ENCODE measurements at places on chromosomes 2 and 18. TPM values are rescaled to one million over a fixed set of nuclear protein-coding genes. Genes with fewer than 3 reads are reported as not detected.
A peak's percentile ranks its signal among the peaks of the same experiment; 100 is the strongest.

DNA sequence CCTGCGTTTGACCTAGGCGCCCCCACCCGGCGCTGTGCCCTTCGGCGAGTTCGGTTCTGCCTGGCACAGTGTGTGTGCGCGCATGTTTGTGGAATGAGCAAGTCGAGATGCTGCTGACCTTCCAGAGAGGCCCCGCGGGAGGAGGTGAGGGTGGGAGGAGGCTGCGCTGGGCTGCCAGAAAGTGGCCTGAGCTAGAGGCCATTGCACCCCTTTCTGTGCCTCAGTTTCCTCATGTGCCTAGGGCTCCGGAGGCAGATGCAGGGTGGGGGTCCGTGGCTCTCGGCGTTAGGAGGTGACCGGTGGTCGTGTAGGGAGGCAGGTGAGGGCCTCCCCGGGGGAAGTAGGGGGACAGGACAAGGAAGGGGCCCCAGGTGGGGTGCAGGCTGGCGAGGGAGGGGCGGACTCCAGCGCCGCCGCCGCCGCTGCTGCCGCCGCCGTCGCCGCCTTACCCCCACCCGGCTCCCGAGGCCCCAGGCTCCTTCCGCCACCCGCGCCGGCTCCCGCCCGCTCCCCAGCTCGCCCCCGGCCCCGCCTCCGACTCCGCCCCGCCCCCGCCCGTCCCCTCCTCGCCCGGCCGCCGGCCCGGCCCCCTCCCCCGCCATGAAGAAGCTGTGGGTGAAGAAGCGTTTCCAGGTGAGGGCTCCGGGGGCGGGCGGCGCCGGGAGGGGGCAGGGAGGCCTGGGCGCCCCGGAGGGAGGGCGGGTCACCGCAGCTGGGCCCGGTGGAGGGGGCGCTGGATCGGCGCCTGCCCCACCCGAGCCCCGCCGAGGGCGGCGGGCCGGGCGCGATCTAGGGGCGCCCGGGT lies 7.0 kb downstream of the SPEG start:
- DNase-seq: peak; percentile 45

DNA sequence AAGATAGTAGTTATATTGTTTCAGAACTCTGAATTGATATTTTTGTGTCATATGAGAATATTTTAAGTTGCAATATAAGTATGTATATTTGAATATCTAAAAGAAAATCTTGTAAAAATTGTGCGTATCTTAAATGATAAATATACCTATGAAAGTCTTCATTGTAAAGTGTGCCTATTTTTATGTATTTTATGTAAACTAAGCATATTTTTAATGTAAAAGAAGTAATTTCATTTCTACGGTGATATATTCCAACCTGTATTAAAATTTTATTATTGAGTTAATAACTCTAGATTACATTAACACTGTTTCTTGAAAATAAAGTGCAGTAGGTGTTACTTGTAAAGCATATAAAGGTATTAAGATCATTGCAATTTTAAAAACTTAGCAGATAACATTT lies 233.4 kb downstream of the PHLPP1 start:
- DNase-seq: no peak

- DNase-seq: no peak
Measured at GRCh38 chr2:185990861-185991525, 252.4 kb downstream of the FSIP2 start.

DNA sequence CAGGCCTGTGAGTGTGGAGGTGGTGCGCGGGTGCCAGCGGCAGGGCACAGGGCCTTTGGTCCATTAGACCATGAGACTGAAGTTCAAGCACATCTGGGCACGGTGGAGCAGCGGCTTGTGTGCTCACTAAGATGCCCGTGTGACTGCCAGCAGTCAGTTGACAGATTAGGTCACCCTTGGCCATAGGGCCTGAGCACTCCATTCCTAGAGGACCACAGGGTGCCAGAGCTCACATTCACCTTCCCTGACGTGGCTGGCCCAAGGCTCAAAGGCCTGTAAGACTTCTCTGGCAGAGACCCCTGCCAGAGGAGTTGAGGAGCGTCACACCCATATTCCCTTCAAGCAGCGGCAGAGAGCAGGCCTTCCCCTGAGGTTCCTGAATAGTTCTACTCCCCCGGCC lies 650 bp downstream of the LHCGR start:
- DNase-seq: no peak

DNA sequence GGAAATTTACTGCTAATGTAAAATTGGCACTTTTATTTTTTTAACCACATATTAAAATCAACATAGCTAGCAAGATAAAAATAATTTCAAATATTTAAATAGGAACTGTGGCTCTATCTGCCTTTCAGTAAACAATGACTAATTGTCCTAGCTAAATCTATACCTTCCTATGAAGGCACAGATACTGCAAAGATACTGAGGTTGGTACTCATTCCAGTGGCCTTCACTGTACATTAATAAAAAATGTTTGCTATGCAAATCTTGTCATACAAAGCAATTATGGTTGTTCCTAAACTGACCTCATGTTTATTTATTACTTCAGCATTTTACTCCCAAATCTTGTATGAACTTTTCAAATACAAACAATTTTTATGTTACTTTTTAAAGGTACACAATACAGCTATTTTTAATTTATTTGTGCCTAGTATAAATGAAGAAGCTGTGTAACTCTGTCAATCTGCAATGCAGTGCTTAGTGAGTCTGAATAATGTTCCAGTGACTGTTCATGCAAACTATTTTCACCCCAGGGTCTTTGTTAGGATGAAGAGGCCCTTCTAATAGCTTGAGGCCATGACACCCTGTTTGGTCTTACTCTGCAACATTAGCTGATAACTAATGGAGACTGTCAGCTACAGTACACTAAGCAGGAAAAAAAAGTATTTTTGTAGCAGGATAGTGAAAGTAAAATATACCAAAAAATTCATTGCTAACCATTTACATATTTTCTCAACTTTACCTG lies 9.3 kb upstream of the ERBB4 start:
- no peak for DNase-seq

DNA sequence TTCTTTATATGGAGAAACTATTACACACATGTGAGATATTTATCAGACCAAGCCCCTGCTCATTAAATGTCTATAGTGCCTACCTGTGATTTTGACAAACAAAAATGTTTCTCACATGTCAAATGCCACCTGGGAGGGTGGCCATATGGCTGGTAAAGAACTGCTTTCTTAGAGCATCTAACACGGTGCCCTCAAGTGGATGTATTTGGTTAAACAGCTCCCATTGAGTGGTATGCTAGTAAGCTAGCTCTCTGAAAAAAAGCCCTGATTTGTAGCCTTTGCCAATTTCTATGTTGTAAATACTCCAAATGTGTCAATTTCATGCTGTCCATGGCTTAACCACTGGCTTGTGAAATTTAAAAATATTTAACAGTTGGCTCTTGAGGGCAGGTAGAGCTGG lies 94.6 kb downstream of the PMAIP1 start:
- no peak for DNase-seq

- DNase-seq: no peak
Measured at GRCh38 chr18:3901811-3902210, 451.8 kb downstream of the TGIF1 start.

- no peak for DNase-seq
Measured at GRCh38 chr2:151695778-151696177, 38.5 kb downstream of the NEB start.

GRCh38 chr2:64114912-64115277 lies 29.3 kb downstream of the PELI1 start:
- no peak for DNase-seq

- no peak for DNase-seq
Measured at GRCh38 chr2:211816754-211817153, 721.8 kb downstream of the ERBB4 start.

- DNase-seq: no peak
Measured at GRCh38 chr2:63862806-63863205, 21.1 kb downstream of the UGP2 start.

DNA sequence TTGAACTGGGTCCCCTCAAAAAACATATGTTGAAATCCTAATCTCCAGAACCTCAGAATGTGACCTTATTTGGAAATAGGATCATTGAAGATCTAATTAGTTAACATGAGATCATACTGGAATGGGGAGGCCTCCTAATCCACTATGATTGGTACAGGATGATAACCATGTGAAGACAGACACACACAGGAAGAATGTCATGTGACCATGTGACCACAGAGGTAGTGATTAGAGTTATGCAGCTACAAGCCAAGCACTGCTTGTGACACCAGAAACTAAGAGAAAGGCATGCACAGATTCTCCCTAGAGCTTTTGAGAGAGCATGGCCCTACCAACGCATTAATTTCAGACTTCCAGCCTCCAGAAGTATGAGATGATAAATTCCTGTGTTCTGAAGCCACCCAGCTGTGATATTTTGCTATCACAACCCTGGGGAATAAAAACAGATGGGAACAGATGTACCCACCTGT lies 47.0 kb upstream of the TGIF1 start:
- no peak for DNase-seq

- no peak for DNase-seq
Measured at GRCh38 chr2:228599781-228600180, 418.3 kb upstream of the SPHKAP start.

- DNase-seq: no peak
Measured at GRCh38 chr2:85806358-85807118, 52.7 kb downstream of the ATOH8 start.

DNA sequence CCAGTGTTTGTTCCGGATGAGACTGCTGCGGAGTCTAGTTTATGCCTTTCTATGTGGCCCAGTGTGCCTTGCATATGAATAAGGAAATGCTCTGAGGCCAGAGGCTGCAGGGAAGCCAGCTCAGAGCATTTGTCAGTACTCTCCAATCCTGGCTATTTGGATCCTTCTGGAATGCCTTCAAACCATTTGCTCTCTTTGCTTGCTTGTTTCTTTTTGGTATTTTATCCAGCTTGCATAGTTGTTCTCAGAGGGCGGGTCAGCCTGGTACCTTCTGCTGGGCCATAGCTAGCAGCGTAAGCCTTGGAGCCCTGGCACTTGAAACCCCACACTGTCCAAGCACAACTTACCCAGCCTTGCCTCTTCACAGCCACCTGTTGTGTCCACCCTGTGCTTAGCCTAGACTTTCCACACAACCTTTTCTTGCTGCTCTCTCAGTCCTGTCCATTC lies 20.5 kb downstream of the CENPO start:
- DNase-seq: no peak

- DNase-seq: no peak
Measured at GRCh38 chr18:70426818-70427217, 138.0 kb downstream of the SOCS6 start.

DNA sequence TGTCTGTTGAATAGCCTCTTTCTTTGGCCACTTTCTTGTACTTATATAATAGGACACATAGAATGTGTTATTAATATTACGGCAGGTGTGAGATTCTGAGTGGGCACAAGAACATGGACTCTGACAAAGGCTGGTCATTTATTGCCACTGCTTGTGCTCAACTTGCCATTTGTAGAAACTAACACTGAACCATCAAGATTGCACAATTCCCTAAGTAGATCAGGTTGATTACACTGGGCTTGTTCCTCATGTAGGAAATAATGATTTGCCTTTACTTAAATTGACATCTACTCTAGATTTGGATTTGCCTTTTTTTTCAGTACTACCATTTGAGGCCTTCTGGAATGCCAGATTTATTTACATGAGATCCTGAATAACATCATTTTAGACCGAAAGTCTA lies 342.7 kb upstream of the CWC22 start:
- no peak for DNase-seq

DNA sequence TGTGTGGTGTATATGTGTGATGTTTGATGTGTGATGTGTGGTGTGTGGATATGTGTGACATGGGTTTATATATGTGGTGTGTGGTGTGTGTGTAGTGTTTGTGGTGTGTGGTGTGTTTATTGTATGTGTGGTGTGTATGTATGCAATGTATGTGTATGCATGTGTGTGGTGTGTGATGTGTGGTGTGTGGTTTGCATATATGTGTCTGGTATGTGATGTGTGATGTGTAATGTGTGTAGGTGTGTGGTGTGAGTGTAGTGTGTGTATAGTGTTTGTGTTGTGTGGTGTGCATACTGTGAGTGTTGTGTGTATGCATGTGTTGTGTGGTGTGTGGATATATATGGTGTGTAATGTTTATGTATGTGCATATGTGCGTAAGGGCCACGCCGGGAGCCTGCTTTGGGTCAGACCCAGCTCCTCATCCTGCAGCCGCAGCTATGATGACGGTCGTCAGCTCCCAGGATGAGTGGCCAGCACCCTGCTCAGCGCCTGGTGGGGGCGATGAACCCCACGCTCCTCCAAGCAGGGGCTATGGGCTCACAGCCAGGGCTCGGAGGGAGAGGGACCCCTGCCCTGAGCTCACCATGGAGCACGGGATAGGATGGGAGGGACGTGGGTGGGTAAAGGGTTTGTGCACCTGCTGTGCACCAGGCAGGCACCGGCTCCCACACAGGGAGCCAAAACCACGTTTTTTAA lies 331.3 kb downstream of the EIPR1 start:
- no peak for DNase-seq

DNA sequence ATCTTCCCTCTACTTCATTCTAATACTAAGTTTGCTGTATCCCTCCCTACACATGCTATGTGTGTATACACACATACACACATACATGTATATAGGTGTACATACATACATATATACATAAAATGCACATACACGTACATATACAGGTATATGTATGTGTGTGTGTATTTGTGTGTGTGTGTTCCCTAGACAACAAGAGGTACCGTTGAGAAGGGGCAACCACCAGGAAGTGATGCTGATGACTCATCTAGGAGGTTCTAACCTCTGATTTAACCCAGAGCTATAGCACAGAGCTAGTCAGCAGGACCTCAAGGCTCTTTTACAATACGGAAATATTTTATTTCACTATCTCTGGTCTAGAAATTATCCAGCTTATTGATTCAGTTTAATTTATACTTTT lies 139.2 kb downstream of the LAMA3 start:
- DNase-seq: peak; percentile 85

DNA sequence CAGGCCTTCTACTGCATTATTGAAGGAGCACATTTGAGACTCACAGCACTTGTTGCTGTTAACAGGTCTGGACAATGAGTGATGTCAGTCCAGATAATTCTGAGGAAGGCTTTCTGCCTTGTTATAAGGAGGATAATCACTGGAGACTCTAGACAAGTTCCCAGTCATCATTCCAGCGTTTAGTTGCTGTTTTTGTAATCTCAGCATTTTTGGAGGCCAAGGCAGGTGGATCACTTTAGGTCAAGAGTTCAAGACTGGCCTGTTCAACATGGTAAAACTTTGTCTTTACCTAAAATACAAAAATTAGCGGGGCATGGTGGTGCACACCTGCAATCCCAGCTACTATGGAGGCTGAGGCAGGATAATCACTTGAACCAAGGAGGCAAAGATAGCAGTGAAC lies 39.6 kb upstream of the TRIM43B start:
- no peak for DNase-seq

DNA sequence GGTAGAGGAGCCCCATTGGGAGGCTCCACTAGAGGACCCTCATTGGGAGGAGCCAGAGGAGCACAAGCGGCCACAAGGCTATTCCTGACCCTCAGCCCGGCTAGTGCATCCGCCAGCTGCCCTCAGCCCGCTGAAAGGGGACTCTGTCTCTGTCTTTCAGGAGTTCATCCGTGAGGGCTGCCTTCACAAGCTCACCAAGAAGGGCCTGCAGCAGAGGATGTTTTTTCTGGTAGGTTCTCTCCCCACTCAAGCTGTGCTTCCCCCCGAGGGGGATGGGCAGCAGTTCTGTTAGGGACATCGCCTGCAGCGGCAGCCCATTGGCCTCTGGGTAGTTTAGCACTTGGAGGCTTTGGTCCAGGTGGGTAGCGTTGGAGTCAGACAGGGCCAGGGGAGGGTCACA lies 25.1 kb downstream of the STK25 start:
- DNase-seq: no peak

METTL5 gene
- 50.4 TPM for total RNA-seq

ITPRIPL1 gene
- 11.5 TPM for total RNA-seq

NT5C1B gene
- not detected for total RNA-seq

GRB14 gene
- total RNA-seq: not detected

CCDC148 gene
- total RNA-seq: not detected

CKAP2L gene
- total RNA-seq: 0.06 TPM

MC5R gene
- total RNA-seq: not detected

RIT2 gene
- total RNA-seq: not detected

KIF1A gene
- total RNA-seq: not detected

EFEMP1 gene
- not detected for total RNA-seq

Data from CD4-positive, alpha-beta memory T cell (primary cell).